Left kidney (tissue), 8 donors: ENCODE measurements at places on chromosomes 12 and 14. TPM values are rescaled to one million over a fixed set of nuclear protein-coding genes. Genes with fewer than 3 reads are reported as not detected.

The CCDC177 gene
- 0.05 TPM for polyA plus RNA-seq

The ANKRD33 gene
- 0.17 TPM for polyA plus RNA-seq

The OASL gene
- polyA plus RNA-seq = 0.10 TPM

The RTL1 gene
- polyA plus RNA-seq = 0.10 TPM

DNA sequence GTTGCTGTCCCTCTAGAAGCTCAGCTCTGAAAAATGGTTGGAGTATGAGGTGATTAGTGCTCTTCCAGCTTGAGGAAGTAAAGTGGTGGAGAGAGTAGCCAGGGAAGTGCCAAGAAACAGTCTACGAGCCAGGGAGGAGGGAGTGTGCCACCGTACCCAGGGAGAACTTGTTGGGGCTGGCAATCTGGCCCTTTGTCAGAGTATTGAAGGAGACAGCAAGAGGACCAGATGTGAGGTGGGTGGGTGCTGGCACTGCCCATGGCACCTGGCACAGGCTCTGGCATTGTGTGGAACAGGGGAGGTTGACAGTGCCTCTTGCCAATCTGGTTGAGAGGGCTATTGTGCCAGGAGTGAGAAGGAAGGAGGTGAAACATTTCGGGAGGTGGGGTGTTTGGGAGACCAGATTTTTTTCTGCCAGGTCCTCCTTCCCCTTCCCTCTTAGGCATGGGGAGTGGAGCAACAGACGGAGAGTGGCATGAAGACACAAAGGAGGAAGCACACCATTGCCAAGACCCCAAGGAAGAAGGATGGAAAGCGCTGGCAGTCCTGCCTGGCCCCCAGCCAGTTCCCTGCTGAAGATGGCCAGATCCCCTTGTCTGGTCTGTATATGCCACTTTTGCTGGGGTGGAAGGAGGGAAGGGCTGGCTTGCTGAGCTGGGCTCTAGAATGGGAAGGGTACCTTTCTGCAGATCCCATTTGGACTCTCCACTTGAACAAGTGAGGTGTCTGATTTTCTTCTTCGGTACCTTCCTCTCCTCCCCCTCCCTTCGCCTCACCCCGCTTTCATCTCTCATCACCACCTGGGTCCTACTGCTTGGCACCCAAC, 37.5 kb downstream of the ZFHX2 start:
- DNase-seq = no peak

DNA sequence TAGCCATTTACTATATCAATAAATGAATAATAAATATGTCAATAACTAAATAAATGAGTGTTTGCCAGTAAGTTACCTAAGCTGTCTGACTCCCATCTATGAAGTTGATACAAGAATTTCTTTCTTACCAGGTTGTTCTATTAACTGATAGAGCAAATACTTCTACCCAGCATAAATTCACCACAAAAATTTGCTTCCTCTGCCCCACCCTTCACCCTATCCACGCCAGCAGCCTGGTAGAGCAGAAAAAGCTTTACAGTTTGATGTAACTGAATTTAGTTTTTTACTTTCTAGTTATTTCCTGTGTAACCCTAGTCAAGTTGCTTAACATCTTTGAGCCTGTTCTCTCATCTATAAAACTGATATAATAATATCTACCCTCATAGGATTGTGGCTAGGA, 94.9 kb upstream of the SLC16A7 start:
- no peak for DNase-seq

- DNase-seq = peak; percentile 53
Observed at GRCh38 chr12:11795913-11796459, 146.5 kb downstream of the ETV6 start.

GRCh38 chr14:76887191-76887590, 61.0 kb downstream of the LRRC74A start:
- DNase-seq = no peak

- no peak for DNase-seq
Observed at GRCh38 chr14:65101631-65102440, 481 bp downstream of the MAX start.

DNA sequence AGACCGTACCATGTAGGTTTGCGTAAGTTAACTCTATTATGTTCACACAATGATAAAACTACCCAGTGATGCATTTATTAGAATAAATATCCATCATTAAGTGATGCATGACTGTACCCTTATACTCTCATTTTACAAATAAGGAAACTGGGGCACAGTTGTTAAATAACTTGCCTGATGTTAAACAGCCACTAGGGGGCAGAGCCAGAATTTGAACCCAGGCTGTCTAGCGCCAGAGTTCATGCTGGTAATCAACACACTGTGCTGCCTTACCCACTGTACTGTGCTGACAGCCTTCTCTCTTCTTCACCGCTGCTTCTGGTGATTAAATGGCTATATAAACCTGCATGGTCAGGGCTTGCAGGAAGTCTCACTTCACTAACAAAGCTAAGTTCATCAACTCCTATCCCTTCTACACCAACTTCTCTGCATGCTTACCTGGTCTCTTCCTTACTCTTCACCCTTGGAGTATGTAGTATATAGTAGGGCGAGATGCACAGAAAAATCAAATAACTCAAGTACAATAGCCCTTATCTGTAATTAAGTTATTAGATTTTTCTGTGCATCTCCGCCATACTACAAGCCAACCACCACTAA, 43.6 kb upstream of the APPL2 start:
- peak; percentile 19 for DNase-seq
